ENCODE measurements at places on chromosomes 4 and X. TPM values are rescaled to one million over a fixed set of nuclear protein-coding genes. Genes with fewer than 3 reads are reported as not detected.
A peak's percentile ranks its signal among the peaks of the same experiment; 100 is the strongest.

DNA sequence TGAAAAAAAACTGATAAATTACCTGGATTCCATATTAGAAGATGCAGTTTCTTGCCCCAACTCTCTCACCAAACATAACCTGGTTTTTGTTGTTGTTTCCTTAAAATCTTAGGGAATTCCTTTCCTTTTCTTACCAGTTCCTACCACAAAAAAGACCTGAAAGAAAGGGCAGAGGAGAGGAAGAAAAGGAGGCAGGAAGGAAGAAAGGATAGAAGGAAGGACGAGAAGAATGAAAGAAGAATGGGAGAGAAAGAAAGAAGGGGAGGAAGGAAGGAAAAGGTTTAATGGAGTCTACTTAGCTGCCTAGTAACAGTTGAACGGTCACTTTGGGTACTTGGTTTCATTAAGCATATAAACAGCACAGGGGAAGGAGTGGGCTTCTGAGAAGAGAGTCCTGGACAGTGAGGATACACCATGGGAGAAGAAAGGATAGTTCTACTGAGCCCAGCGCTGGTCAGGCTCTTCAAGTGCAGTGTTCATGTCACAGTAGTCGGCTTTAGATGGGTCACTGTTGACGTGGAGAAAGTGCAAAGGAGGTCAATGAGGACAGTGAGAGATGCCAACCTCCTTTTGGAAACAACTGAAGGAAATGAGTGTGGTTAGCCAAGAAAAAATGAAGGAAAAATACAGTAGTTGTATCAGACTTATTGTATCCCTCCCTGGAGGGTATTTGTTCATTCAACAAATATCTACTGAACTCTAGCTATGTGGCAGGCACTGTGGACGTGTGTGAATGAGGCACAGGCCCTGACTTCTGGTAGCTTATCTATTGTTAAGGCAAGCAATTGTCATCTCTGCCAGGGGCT lies 1.1 kb upstream of the CHIC2 start:
- DNase-seq = no peak

GRCh38 chrX:53211391-53211978 lies 13.5 kb downstream of the KDM5C start:
- no peak for DNase-seq

DNA sequence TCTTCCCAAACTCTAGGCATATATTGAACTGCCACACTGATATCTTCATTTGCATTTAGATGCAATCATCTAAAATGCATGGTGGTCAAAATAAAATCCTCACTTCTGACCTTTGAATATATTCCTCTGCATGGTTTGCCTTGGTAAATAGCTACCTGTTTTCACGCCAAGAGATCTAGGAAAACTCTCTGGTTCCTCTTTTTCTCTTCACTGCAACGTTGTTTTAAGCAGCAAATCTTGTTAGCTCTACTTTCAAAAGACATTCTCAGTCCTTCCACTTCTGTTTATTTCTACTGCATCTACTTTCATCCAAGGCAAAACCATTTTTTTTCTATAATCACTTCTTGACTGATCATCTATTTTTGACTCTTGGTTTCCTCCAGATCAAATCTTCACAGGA lies 1001.6 kb upstream of the GRID2 start:
- no peak for DNase-seq

- DNase-seq = no peak
These were observed 8.4 kb upstream of the SORBS2 start for GRCh38 chr4:185820146-185821028.

GRCh38 chrX:132216806-132217202 lies 2.4 kb downstream of the RAP2C start:
- DNase-seq = no peak

DNA sequence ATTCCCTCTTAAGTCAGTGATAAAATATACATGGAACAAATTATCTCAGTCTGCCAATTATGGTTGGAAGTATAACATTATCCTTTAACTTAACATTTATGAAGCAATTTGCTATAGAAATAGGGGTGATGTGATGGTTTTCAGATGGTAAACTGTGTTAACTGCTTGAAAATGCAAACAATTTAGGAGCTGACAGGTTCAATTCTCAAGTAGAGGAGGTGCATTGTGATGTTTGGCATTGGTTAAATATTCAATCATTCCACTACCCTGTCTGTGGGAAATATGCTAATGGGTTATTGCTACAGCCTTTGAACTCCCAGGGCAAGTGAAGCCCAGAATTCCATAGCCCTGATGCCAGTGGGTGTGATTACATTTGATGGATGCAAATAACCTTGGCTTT lies 243.4 kb upstream of the GK2 start:
- no peak for DNase-seq

Gene NHS
- 5.0 TPM for total RNA-seq

DNA sequence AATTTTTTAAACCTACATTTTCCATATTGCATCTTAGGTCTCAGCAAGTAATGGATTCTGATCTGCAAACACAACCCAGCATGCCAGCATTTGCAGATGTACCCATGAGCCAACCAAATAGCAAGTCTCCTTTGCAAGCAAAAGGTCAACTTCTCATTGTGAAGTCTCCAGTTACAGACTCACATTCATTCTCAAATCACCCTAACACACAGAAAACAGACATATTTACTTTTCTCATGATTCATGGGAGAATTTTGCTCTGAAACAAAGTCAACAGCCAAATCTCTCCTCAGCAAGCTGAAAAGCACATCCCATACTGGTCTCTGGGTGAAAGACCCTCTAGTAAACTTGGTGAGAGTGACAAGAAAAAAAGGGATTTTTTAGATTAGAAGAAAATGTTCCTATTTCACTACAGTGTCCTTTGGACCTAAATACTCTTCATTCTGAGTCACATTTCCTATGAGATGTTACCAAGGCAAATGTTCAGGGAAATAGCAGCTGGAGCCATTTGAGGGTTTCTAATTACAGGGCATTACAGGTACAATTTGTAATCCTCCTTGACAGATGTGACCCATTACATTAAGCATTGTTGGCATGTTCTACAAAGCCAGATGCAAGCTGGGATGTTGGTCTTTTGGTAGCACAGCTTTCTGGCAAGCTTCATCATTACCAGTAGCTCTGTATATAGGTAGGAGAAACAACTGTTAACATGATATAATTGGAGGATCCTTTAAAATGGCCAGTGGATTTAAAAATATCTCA lies 383.3 kb downstream of the SMARCA1 start:
- peak; percentile 70 for DNase-seq

Gene SPON2
- total RNA-seq = not detected

GRCh38 chrX:136143711-136144110 lies 3.6 kb upstream of the FHL1 start:
- DNase-seq = no peak

GRCh38 chrX:46407036-46407752 lies 138.0 kb downstream of the ZNF674 start:
- no peak for DNase-seq

DNA sequence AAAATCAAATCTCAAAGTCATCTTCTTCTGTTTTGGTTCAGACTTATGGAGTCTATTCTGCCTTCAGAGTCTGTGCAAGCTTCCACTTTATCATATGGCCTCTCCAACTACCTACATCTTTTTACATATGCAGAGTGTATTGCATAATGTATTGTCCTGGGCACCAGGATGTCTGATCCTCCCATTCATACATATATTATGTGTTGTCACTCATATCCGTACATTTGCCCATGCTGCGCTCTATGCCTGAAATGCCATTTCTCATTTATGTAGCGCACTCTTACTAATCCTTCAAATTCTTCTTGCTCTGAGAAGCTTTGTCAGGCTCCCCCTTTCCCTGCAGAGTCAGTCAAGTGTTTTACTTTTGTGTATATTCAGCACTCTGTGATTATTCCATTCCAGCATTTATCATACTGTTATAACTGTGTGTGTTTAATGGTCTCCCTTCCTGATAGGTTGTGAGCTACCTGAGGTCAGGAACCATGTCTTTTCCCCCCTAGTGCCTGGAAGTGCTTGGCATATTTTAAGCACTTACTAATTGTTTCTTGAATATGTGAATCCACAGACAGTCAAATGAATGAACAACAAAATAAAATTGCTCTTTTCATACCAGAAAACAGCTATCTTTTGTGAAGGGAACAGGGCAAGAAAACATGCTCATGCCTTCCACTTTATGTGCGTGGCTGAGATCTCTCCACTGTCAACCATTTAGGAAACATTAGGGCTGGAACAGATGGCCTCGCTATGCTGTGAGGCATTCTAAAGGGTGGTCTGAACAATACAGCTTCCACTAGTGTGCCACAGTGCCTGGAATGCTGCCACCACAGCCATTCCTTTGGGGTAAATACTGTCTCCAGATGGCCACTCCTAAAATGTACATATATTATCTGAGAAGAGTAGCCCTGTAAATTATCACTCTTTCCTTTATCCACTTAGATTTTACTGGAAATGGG lies 81.8 kb downstream of the GLUD2 start:
- no peak for DNase-seq

DNA sequence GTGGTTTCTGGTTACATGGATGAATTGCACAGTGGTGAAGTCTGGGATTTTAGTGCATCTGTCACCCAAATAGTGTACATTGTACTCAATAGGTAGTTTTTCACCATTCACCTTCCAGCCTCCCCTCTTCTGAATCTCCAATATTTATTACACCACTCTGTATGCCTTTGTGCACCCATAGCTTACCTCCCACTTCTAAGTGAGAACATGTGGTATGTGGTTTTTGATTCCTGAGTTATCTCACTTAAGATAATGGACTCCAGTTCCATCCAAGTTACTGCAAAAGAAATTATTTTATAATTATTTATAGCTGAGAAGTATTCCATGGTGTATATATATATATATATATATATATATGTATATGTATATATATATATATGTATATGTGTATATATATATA lies 155.8 kb downstream of the HHIP start:
- DNase-seq = no peak
